Activated CD4-positive, alpha-beta memory T cell treated with anti-CD3 and anti-CD28 coated beads, Interleukin-2, amount 10 ng/mL, durations not matched to agents 7 days and 5 days (primary cell): ENCODE measurements at places on chromosomes 12 and 14. TPM values are rescaled to one million over a fixed set of nuclear protein-coding genes. Genes with fewer than 3 reads are reported as not detected.

GRCh38 chr14:52551696-52552062 is 626 bp downstream of the TXNDC16 start:
- H3K4me3 ChIP-seq = peak overlapping the region; percentile 85
- H3K27ac ChIP-seq = peak overlapping the region; percentile 78
- DNase-seq = no peak
- peaks cover 3% of the 10 kb centered on the region for H3K36me3 ChIP-seq
- peaks cover 27% of the 10 kb centered on the region for H3K4me1 ChIP-seq

- no peaks in the 10 kb centered on the region for H3K27me3 ChIP-seq
- no peak overlapping the region for H3K4me3 ChIP-seq
- H3K36me3 ChIP-seq = no peaks in the 10 kb centered on the region
- H3K4me1 ChIP-seq = peaks cover 5% of the 10 kb centered on the region
Observed at GRCh38 chr12:81517296-81517695, 241.9 kb downstream of the PPFIA2 start.

DNA sequence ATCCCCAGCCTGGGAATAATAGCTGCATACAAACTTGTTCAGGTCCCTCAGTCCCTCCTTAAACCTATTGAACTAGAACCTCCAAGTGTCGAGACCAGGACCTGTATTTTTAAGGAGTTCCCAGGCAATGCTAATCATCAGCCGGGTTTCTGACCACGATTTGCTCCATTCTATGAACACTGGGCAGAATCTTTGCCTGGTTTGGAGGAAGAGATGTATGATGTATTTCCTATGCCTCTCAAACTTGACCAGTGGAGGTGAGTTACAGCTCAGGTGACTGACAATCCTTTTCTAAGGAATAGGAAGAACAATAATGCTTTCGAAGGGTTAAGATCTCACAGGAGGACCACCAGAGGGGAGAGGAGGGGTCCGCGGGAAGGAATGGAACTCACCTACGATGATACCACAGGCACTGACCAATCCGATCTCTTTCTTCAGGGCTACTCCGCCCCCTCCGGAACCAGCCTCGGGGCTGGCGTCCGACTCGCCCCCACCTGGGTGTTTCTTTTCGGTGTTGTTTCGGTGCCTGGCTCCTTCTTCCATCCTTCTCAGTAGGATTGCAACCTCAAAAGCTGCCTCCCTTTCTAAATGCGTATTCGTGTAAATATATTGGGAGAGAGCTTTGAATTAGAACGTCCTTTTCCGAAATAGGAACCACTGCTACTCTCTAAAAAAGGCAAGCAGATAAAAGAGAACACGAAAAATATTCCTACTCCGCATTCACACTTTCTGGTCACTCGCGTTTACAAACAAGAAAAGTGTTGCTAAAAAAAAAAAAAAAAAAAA is 895 bp downstream of the SLC7A8 start:
- peaks cover 33% of the 10 kb centered on the region for H3K27me3 ChIP-seq
- H3K4me3 ChIP-seq = no peak overlapping the region
- H3K4me1 ChIP-seq = peaks cover 2% of the 10 kb centered on the region
- H3K27ac ChIP-seq = no peak overlapping the region

- no peak overlapping the region for H3K4me3 ChIP-seq
- no peaks in the 10 kb centered on the region for H3K36me3 ChIP-seq
- no peaks in the 10 kb centered on the region for H3K27me3 ChIP-seq
Observed at GRCh38 chr12:87246726-87247125, 782.5 kb downstream of the C12orf50 start.

- no peak for DNase-seq
- no peak overlapping the region for H3K4me3 ChIP-seq
- H3K4me1 ChIP-seq = no peaks in the 10 kb centered on the region
- H3K27me3 ChIP-seq = no peaks in the 10 kb centered on the region
- H3K27ac ChIP-seq = no peak overlapping the region
Observed at GRCh38 chr12:49794021-49794420, 34.2 kb downstream of the NCKAP5L start.

DNA sequence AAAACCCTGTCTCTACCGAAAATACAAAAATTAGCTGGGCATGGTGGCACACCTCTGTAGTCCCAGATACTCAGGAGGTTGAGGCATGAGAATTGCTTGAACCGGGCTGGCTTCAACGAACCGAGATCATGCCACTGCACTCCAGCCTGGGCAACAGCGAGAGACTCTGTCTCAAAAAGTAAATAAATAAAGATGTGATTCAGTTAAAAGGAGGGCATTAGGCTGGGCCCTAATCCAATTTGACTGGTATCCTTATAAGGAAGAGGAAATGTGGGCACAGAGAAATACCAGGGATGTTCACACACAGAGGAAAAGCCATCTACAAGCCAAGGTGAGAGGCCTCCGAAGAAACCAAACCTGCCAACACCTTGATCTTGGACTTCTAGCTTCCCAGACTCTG is 10.1 kb upstream of the DCAF4 start:
- H3K4me1 ChIP-seq = peaks cover 5% of the 10 kb centered on the region
- no peaks in the 10 kb centered on the region for H3K36me3 ChIP-seq
- no peak overlapping the region for H3K4me3 ChIP-seq
- H3K27me3 ChIP-seq = peaks cover 48% of the 10 kb centered on the region
- no peak for DNase-seq

GRCh38 chr12:473198-473597 is 13.5 kb downstream of the B4GALNT3 start:
- no peaks in the 10 kb centered on the region for H3K36me3 ChIP-seq
- peaks cover 26% of the 10 kb centered on the region for H3K27me3 ChIP-seq
- DNase-seq = no peak
- peaks cover 10% of the 10 kb centered on the region for H3K4me1 ChIP-seq
- no peak overlapping the region for H3K27ac ChIP-seq

DNA sequence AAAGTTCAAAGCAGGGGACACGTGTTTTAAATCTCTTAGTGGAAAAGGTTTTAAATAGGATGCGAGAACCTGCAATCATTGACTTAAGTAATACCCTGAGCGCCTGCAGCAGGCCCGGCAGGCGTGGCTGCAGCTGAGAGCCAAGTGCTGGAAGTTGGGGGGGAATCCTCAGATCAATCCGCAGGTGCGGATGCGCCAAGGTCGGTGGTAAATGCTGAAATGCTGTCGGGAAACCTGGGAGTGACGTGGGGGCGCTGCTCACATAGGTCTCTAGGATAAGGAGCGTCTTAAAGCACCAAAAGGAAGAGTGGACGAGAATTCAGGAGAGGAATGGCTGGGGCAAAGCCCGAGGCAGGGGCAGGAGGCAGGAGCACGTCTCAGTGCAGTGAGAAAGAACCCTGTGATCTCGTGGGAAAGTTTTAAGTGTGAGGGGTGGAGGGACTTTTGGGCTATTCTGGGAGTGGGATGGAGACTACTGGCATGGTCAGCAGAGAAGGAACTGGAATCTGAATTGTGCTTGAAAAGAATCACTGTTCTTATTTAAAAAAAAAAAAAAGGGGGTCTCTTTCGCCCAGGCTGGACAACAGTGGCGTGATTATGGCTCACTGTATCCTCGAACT is 883 bp upstream of the CDCA4 start:
- peaks cover 42% of the 10 kb centered on the region for H3K36me3 ChIP-seq
- H3K27me3 ChIP-seq = no peaks in the 10 kb centered on the region
- DNase-seq = peak; percentile 42
- H3K27ac ChIP-seq = peak overlapping the region; percentile 84
- peaks cover 77% of the 10 kb centered on the region for H3K4me1 ChIP-seq
- H3K4me3 ChIP-seq = peak overlapping the region; percentile 87

DNA sequence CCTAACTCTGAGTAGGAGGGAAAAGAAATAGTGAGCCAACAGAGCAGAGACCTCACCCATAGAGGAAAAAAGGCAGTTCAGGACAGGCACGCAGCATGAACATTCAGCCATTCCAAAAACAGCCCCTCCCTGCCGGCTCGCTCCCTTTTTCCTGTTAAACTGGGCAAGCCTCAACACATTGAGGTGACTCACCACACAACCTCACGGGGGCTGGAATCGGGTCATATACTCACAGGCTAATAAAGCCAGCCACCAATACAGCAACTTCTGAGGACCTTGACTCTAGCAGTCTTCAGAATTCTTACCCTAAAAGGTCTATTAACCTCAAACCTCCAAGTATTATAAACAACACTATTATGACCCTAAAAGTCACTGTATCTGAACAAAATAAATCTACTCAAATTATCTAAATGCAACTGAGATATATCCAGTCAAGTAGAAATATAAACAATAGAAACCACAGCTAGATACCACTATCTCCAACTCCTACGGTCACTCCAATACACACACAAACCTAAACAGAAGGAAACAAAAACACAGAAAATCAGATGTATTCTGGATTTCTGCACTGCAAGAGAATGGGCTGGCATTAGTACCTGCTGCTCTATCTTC is 6.3 kb downstream of the YBX3 start:
- DNase-seq = no peak
- peaks cover 16% of the 10 kb centered on the region for H3K27me3 ChIP-seq
- no peak overlapping the region for H3K4me3 ChIP-seq
- no peak overlapping the region for H3K27ac ChIP-seq

DNA sequence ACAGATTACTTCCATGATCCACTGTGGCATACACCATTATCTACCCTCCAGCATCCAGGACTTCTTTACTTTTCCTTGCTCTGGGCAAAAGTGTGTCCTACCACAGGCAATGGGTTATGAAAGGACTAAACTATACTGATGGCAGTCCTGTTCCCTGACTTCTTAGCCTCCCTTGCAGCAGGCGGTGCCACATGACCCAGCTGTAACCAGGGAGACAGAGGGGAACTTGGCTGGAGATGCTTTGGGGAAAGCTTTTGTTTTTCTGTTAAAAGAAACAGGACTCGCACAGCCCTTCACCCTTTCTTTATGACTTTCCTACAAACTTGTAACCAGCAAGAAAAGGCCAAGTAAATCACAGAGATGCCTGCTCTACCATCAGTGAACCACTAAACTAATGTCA is 394.4 kb downstream of the PCNX1 start:
- no peak overlapping the region for H3K4me3 ChIP-seq
- H3K27ac ChIP-seq = no peak overlapping the region
- peaks cover 3% of the 10 kb centered on the region for H3K4me1 ChIP-seq
- H3K36me3 ChIP-seq = peaks cover 19% of the 10 kb centered on the region
- H3K27me3 ChIP-seq = peaks cover under 1% of the 10 kb centered on the region

- H3K4me1 ChIP-seq = peaks cover 19% of the 10 kb centered on the region
- H3K4me3 ChIP-seq = peak overlapping the region; percentile 61
- no peaks in the 10 kb centered on the region for H3K36me3 ChIP-seq
- H3K27me3 ChIP-seq = peaks cover 35% of the 10 kb centered on the region
- DNase-seq = peak; percentile 36
Observed at GRCh38 chr14:97218691-97219430, 421.7 kb downstream of the VRK1 start.

- peaks cover 33% of the 10 kb centered on the region for H3K4me1 ChIP-seq
- peak overlapping the region; percentile 88 for H3K4me3 ChIP-seq
- peaks cover 11% of the 10 kb centered on the region for H3K27me3 ChIP-seq
- no peaks in the 10 kb centered on the region for H3K36me3 ChIP-seq
- peak overlapping the region; percentile 84 for H3K27ac ChIP-seq
Observed at GRCh38 chr12:55738123-55739024, 4.5 kb upstream of the GDF11 start.

The PMEL gene
- total RNA-seq = 0.33 TPM

The TMEM30B gene
- total RNA-seq = 0.48 TPM

The NPFF gene
- total RNA-seq = not detected
